NCI-H1105 treated with DMSO at 0.1 percent for 48 hours (cell line): ENCODE measurements at places on chromosomes 5 and 9.

- no peak for DNase-seq
Observed at GRCh38 chr9:37215830-37216229, 95.5 kb downstream of the ZCCHC7 start.

GRCh38 chr9:136960938-136961275 is 8.8 kb downstream of the LCN12 start:
- DNase-seq = no peak

GRCh38 chr9:35741740-35742139 is 7.3 kb downstream of the GBA2 start:
- no peak for DNase-seq

DNA sequence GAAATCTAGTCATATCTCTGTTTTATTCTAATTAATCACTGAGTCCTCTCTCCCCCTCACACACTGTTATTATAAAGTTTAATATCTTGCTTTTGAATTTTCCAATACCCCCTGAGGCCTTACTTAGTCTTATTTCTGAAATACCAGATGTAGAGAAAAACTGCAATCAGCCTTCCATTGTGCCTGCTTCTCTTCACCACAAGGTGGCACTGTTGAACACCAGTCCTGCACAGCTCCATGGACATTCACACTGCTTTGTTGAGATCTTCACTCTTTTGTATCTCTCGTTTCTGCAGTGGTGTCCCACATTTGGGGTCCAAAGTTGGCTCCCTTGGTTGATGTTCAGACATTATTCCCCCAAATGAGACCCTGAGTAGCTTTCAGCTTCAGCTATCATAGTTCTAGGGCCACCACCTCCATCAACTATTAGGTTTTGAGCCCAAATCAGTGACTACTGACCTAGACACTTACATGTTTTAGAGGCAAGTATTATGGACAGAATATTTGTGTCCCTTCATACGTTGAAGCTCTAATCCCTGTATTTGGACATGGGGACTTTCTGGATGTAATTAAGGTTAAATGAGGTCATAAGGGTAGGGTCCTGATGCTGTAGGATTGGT is 24.3 kb downstream of the BOD1 start:
- DNase-seq = peak; percentile 4

DNA sequence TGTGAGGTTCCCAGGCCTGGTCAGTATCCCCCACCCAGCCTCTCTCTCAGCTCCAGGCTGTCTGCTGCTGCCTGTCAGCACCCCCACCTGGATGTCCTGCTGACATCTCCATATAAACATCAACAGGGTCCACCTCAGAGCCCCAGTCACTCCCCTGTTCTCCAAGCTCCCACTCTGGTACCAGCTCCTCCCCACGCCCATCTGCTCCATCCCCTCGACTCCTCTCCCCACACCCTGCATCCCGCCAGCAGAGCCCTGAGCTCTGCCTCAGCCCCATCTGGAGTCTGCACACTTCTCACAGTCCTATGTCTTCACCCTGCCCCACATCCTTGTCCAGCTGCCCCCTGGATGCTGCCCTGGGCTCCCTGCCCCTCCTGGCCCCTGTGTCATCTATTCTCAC is 67.7 kb upstream of the LRRTM2 start:
- DNase-seq = no peak

DNA sequence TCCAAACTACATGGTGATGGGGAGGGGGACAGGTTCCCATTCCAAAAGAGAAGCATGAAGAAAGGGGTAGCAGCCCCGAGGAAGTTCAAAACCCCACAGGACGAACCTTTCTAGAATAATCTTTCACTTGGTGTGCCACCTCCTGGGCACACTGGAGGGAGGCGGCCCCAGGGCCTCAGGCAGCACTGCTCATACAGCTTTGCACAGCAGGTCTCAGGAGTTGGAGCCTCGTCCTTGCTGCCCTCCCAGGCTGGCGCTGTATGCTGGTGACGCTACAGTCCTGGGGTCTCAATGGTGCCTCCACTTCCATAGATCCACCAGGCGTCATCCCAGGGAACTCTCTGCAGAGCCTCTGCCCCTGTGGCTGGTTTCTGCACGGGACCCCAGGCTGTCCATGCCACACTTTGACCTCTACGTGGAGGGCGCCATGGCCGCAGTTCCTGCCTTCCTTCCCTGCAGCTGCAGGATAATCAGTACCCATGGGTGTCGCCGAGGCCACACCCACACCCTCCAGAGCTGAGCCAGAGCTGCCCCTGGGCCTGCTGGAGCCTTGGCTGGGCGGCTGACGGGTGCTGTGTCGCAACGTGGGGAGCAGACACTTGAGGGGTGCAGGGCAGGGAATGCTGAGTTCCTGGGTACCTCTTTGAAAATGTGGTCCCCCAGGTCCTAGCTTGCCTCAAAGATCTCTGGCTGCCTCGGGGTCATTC is 95.3 kb downstream of the COL5A1 start:
- no peak for DNase-seq

GRCh38 chr5:177992466-177992865 is 3.6 kb downstream of the PROP1 start:
- no peak for DNase-seq

- no peak for DNase-seq
Observed at GRCh38 chr9:135584371-135584770, 22.8 kb downstream of the PAEP start.

DNA sequence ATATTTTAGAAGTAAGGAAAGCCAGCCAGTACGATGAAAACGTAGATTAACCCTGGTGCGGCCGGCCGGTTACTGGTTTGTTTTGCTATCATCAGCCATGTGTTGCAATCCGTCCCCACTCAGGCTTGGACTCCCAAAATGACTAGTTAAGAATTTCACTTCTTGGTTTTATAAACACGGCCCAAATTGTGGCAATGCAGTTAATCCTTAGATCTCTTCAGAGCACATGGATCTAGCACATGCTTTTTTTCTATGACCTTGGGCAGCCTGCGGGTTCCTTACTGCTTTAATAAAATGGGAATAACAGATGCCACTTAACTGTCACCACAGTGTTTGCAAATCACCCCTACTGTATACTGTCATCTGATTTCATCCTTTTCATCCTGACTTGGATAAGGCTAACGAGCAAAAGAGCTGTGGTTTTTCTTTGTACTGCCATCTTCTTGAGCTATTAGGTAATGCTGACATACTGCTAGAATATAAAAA is 1.5 kb downstream of the NDFIP1 start:
- DNase-seq = no peak

- DNase-seq = no peak
Observed at GRCh38 chr5:160899735-160900134, 47.7 kb upstream of the ATP10B start.

- DNase-seq = no peak
Observed at GRCh38 chr9:105515811-105516413, 42.0 kb upstream of the FKTN start.

GRCh38 chr5:142609142-142609541 is 76.7 kb downstream of the FGF1 start:
- DNase-seq = no peak

DNA sequence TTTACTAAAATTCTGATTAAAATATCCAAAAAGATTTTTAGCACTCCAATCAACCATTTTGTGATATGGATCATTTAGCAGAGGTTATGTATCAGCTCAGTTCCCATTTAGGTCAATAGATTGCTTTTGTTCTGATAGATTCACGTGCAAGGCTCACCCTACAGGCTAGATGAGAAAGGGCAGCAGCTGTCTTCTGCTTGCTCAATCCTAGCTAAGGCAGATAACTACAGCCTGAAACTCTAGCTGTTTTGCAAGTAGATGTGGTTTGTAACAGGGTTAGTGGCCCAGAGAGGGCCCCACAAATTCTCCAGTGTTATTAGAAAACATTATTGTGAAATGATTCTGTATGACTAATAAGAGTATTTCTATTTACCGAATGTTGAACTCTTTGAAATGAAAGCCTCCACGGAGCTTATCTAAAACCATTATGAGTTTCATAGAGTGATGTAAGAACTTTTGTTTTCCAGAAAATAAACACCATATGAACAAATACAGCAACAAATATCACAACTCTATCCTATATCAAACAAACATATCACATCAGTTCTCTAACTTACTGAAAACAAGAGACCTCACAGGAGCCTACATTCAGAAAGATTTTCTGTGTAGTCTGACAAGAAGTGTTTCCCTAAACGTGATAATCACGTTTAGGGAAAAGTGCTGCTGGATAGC is 841.9 kb upstream of the ACO1 start:
- peak; percentile 8 for DNase-seq

GRCh38 chr9:10127867-10128266 is 484.9 kb downstream of the PTPRD start:
- DNase-seq = no peak

GRCh38 chr5:170560938-170561337 is 57.1 kb downstream of the KCNIP1 start:
- DNase-seq = no peak

DNA sequence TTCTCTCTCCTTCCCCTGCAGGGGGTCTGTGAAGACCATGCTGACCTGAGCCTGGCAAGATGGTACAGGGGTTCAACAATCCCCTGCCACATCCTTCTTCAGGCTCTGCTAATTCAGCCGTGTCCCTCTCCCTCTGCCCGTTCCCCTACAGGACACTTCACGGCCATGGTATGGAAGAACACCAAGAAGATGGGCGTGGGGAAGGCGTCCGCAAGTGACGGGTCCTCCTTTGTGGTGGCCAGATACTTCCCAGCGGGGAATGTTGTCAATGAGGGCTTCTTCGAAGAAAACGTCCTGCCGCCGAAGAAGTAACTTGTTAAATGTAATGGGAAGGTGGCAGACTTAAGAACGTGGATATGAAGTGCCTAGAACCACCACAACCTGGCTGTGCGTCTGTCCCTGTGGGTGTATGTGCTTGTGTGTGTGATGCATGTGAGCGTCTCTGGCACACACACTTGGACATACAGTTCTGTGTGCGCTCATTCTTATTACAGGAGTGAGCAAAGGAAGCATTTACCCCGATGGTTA is 6.9 kb upstream of the CCIN start:
- DNase-seq = no peak

- no peak for DNase-seq
Observed at GRCh38 chr5:117496801-117497200, 922.2 kb upstream of the SEMA6A start.

DNA sequence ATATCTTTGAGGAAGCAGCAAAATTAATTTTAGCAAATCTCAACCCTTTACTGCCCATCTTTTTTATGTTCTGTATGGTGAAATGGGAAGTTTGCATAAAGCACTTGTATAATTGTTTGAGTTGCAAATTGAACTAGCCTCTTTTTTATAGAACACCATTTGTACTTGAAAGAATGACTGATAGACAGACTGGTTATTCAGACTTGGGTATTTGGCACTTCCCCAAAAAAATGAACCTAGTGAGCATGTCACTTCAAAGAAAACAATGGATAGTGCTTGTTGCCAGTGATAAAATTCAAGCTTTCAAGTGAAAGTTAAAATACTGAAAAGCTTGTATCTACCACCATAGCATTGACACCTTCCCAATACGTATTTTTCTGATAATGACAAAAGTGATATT is 115.8 kb downstream of the ERCC6L2 start:
- DNase-seq = peak; percentile 1

- no peak for DNase-seq
Observed at GRCh38 chr5:34488984-34489383, 167.1 kb upstream of the RAI14 start.

DNA sequence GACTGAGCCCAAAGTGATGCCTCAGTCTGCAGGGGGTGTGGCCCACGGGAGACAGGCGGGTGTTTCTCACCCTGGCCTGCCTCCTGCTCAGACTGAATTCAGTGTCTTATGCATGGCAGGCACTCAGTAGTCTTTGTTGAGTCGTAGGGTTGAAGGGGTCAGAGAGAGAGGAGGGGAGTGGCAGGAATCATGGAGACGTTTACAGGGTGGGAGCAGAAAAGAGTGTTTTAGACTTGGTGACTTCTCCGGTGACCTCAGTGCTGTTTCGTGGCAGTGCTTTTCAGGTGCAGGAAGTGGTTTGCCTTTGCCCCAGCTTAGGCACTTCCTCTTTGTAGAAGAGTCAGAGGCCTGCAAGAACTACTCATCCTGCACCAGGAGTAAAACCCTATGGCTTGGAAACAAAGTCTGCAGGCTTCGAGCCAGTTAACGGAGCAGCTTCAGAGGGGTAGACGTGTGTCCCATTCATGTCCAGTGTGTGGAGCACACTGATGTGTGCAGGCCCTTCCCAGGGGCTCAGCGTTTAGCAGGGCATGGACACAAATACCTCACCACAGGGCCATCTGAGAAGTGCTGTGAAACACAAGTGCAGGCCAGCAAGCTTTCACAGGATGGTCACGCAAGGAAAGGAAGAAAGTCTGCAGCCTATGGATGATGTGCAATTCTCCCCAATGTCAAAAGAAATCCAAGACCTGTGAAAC is 24.5 kb upstream of the SEMA4D start:
- no peak for DNase-seq

- DNase-seq = no peak
Observed at GRCh38 chr9:76964612-76965011, 54.8 kb upstream of the FOXB2 start.

DNA sequence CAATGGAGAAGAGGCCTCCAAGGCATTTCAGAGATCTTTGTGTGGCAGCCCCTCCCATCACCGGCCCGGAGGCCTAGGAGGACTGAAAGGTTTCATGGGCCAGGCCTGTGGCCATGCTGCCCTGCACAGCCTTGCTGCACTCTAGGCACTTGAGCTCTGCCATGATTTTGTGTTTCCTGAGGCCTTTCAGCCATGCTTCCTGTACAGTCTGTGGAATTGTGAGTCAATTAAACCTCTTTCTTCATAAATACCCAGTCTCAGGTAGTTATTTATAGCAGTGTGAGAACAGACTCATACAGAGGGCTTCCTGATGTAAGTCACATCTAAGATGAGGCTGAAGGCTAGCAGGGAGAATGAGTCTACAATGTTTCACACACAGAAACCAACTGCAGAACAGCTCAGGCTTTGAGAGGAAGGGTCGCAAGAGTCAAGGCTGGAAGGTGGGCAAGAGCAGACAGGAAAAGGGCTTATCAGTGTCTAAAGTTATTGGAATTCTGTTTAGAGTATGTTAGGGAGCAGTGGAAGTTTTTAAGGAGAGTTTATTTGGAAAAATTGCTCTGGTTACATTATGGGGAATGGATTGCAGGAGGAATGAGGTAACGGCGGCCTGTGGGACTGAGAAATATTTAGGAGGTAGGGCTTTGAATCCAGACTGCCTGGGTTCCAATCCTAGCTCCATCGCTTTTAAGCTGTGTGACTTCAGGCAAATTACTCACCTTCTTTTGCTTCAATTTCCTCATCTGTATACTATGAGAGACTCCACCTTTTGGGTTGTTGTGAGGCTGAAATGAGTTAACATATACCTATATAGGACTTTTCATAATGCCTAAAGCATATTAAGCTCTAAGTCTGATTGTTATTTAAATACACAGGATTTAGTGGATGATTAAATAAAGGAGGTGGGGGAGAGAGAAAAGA is 291.2 kb downstream of the CWC27 start:
- DNase-seq = no peak

DNA sequence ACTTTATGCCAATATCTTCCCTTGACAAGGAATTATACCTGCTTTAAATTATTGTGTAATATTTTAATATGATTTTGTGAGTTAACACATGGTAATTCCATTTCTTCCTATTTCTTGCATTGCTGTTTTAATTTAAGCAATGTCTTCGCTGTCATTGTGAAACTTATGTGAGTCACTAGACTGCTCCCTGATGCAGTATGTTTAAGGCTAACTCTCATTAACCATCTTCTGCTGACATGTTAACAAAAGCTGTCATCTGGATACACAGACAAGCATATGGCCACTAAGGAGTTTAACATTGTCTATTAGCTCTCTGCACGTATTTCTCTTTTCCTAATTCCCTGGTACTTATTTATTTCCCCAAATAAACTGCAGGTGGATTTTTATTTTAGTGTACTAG is 980.8 kb upstream of the CTNND2 start:
- DNase-seq = no peak
